ENCODE measurements at places on chromosomes 4 and X.

- no peak for DNase-seq
Observed at GRCh38 chrX:120207009-120207605, 43.5 kb upstream of the ZBTB33 start.

- no peak for DNase-seq
Observed at GRCh38 chrX:117305168-117305766, 811.3 kb downstream of the KLHL13 start.

DNA sequence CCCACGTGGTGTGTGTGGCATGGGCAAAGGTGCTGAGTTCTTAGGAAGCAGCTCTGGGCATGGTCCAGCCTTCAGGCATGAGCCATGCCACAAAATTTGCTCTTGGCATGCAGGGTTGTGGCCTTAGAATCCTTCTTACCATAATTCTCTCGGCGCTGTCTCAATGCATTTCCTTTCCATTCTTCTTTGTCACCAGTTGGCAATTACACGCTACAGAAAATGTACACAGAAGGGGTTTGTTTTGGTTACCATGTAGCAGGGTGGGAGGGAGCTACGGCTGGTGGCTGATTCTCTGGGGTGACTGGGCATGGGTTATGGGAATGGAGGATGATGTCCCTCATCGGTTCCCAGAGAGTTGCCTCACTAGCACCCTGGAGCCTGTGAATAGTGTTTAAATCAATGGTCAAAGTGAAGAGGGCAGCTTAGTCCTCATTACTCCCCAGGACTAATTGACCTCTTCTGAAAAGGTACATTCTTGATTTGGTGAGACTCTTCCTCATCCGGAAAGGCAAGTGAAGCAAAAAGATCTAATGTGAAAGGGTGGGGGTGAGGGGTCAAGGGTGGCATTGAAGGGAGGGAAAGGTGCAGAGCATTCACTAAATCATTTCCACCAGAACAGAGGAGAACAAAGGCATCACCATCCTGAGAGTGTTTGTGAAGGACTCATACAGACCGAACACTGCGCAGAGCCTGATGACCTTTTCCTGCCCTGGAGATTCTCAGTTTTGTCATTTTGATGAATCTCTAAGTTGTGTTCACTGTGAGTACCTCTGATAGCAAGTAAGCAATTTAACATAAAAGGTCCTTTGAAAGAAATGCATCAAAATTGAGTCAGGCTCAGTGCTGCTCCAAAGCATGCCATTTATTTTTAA, 199.8 kb upstream of the SFRP2 start:
- DNase-seq, result no peak

GRCh38 chr4:163157157-163157556, 9.5 kb downstream of the NAF1 start:
- DNase-seq, result no peak

- DNase-seq, result peak; percentile 54
Observed at GRCh38 chrX:69503782-69504625, at the start of gene NALF2. NALF2 (plus strand) TSS chrX:69504326; CDS start chrX:69505283, 957 bp downstream.

- DNase-seq, result no peak
Observed at GRCh38 chr4:3512719-3513118, 19.5 kb downstream of the LRPAP1 start.

DNA sequence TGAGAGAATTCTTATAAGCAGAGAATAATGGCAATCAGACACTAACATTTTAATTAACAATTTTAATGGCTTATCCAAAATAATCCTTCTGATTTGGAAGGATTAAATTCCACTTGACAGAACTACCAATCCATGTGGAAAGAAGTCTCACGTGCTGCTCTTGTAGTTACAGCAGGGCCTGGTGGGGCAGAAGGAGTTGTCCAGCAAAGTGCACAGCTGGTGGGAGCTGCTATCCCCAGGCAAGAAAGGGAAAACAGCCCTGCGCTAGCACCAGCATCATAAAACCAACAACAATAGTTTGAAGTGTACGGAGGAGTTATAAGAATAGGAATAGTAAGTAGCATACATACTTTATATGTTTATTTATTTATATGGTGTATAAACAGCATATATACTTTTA, 127.4 kb upstream of the TRIM2 start:
- no peak for DNase-seq

GRCh38 chr4:169158046-169158445, 112.7 kb downstream of the SH3RF1 start:
- DNase-seq, result no peak

GRCh38 chr4:130712038-130712437, 1616.1 kb downstream of the C4orf33 start:
- no peak for DNase-seq

DNA sequence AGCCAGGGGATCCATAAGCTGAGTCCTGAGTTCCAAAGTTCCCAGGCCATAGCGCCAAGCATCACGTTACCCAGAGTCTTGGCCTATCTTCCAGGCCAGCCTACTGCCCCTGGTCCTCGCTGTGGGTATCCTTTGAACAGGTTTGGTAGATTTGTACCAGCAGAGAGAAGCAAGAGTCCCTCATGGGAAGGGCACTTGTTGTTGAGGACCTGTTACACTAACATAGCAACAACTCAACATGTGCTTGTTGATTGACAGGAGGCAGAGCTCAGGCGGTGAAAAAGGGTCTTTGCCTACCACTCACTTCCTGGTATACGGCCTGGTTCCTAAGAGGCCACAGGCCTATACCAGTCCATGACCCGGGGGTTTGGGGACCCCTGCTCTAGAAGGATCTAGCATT, 138.4 kb downstream of the RASL11B start:
- no peak for DNase-seq

GRCh38 chr4:18593297-18594002, 571.9 kb upstream of the LCORL start:
- peak; percentile 37 for DNase-seq

- no peak for DNase-seq
Observed at GRCh38 chr4:88826771-88827170, 129.1 kb upstream of the NAP1L5 start.

DNA sequence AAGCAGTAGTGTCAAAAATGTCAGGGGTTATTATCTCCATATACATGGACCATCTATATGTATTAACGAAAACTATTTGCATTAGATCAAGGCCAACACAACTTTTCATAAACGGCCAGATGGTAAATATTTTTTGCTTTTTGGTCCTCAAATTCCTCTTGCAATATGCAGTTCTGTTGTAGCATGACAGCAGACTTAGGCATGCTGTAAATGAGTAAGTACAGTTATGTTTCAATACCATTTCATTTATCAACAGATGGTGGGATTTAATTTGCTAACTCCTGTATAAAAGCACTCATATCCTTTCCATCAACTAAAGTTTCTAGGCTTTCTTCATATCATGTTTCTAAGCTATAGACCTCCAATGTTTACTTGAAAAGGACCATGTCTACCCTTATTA, 208.1 kb downstream of the ANKRD50 start:
- no peak for DNase-seq

DNA sequence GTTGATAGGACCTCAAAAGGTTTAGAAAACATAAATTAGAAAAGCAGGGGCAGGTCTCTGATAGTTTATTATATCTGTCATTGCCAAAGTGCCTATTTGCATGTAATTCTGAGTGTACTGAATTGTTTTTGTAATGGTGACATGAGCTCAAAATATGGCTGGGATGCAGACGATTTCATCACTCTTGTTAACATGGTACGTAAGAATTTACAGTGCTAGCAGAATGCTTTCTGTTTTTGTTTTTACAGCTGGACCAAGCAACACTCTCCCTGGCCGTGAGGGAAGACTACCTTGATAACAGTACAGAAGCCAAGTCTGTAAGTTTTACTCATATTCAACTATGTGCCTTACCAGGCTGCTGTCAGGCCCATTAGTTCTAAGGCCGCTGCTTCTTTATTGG, 58.1 kb downstream of the PHEX start:
- no peak for DNase-seq

- DNase-seq, result no peak
Observed at GRCh38 chrX:24428516-24428915, 36.6 kb upstream of the PDK3 start.

DNA sequence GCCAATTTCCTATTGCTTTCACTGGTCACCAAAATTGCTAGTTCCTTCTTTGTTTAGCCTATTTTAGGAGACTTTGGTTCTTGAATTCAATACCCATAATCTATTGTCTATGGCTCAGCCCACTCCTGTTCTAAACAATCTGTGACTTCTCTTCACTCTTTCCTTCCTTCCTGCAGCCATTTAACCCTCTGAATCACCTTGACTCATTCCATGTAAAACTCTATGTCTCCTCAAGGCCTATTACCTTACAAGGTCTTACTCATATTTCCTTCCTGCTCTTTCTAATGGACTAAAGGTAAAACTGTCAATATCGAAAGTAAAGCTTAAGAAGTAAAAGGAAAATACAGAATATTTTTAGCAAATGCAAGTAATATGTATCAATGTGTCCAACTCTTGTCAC, 301.6 kb downstream of the ARHGAP24 start:
- no peak for DNase-seq

- DNase-seq, result no peak
Observed at GRCh38 chr4:152158225-152158624, 377.7 kb downstream of the FBXW7 start.

DNA sequence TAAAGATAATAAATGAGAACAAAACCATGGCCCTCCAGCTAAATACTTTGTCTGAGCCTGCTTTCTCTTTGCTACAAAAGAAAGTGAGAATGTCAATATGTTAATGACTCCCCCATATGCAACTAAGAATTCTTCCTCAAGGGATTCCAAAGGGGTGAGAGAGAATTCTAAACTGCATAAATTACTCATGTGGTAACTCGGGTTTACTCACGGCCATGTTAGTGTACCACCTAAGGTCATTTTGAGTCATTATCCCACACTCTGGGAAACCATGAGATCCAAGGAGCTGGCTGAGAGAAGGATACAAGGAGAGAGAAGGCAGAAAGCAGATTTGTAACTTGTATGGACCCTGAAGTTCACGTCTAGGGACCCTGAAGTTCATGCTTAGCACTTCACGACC, 190.3 kb downstream of the DHX15 start:
- DNase-seq, result no peak

GRCh38 chrX:120264341-120264740, 13.7 kb downstream of the ZBTB33 start:
- DNase-seq, result no peak

- no peak for DNase-seq
Observed at GRCh38 chr4:25001509-25001908, 29.2 kb downstream of the LGI2 start.

GRCh38 chrX:77447653-77448569, 722 bp downstream of the FGF16 start:
- no peak for DNase-seq

- DNase-seq, result no peak
Observed at GRCh38 chr4:182179751-182180150, 63.5 kb upstream of the TENM3 start.

DNA sequence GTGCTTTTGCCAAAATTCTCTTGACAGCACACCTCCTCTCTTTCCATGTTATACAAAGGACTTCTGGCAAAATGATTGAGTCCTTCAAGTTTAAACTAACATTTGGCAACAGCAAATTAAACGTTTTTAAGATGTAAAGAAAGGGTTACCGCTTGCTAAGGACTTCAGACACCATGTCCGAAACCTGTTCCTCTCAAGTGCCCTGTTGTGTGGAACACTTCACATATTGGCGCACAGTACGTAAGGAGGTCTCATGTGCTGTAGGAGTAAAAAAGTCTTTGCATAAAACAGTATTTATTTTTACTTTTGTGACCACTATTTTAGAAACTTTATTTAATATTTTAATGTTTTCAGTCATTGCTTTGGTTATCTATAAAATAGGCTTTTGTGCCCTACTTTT, 33.7 kb upstream of the HPRT1 start:
- DNase-seq, result no peak

DNA sequence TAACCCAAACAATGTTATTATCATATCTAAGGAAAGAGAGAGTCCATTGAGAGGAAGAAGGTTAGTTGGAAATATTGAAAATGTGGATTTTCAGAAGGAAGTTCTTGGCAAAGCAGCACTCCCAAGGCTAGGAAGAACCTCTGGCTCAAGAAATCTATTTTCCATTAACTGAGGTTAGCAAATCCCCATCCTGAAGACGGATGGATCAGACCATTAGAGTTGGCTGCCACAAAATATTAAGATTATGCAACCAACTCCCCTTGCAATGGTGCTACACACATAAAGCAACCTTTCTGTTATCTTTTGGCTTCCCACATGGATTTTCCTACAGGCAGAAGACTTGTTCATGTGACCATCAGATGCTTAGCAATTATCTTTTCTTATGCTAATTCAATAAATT, 96.3 kb downstream of the COL4A6 start:
- DNase-seq, result no peak

DNA sequence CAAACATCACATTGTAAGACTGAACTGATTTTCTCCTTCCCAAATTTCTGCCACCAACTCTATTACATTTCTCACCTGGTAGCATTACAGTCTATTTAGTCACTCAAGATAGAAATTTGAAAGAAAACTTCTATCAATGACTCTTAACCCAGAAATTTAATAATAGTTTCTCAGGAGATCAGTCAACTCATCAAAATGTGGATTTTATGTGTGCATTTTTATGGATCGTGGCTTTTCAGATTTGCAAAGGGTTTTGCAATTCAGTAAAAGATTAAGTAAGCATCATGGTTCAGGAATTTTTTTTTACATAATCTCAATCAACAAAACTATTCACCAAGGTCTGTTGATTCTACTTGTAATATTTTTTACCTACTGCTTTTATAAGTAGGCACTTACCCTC, 111.1 kb downstream of the CFAP299 start:
- DNase-seq, result no peak

DNA sequence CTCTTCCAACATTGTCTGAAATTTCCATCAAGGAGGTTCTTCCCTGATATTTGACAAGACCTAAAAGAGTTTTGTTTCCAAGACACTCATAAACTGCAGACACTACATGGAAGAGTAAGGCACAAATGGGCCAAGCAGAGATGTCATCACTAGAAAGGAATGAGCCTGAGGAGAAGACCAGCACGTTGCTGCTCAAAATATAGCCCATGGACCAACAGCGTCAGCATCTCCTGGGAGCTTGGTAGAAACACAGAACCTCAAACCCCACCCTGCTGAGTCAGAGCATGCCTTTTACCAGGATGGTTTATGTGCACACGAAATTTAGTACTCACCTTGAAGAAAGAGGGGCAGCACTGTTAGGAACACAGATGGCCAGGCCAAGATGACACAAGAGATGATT, 128.7 kb upstream of the MID1 start:
- DNase-seq, result no peak

GRCh38 chr4:35986537-35986936, 257.8 kb downstream of the ARAP2 start:
- DNase-seq, result no peak

DNA sequence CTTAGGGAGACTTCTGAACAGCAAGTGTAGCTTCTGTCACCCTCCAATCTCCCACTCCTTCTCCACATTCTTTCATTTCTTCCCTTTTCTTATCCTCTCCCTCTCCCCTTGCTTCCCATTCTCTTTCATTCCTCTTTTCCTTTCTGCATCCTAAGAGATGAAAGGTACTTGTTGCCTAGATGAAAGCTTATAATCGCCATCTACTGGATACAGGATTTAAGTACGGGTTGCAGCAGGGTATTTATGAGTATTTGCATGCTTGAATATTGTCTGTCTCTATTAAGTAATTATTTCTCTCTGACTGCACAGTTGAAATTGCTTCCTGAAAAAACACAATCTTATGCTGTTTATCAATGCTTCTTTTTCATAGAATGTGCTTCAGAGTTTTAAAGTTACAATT, 174.0 kb upstream of the TENT5D start:
- no peak for DNase-seq

GRCh38 chr4:15020502-15021286, 18.4 kb downstream of the CPEB2 start:
- no peak for DNase-seq

GRCh38 chrX:149715468-149715867, 3.6 kb downstream of the MAGEA11 start:
- DNase-seq, result no peak
